HuH-7 (cell line): ENCODE measurements at places on chromosomes 12 and 14.

DNA sequence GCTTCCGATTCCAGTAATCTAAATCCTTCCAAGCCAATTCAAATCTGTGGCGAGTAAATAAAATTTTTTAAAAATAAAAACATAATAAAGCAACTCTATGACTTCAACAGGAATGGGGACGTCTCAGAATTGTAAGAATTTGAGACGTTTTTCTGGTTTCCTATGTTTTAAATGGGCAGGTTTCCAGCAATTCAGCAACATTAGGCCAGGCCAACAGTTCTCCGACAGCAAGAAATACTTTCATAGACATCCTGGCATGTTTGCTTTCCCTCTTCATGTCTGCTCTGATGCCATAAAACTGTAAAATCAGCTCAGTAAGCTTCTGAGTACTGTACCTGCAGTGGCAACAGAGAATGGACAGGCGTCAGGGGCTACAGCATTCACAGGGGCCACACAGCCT lies 35.8 kb upstream of the DICER1 start:
- DNase-seq, result no peak

DNA sequence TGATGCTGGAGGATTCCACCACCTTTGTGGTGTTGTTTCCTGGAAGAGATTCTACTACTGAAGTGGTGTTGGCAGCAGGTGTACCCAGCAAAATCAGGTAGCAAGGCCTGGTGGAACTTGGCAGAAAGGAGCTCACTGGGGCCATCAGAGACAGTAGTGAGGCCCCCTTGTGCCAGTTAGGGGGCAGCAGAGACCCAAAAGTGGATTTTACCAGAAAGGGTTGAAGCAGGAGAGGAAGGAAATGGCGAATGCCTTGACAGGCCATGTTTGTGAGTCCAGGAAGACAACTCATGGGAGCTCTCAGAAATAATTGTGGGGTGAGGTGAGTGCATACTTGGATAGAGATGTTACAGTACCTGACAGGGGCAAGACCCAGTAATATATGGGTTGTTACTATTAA lies 137.7 kb upstream of the FGD4 start:
- DNase-seq, result no peak

- DNase-seq, result no peak
Observed at GRCh38 chr12:120225852-120226640, 25.1 kb upstream of the RPLP0 start.

DNA sequence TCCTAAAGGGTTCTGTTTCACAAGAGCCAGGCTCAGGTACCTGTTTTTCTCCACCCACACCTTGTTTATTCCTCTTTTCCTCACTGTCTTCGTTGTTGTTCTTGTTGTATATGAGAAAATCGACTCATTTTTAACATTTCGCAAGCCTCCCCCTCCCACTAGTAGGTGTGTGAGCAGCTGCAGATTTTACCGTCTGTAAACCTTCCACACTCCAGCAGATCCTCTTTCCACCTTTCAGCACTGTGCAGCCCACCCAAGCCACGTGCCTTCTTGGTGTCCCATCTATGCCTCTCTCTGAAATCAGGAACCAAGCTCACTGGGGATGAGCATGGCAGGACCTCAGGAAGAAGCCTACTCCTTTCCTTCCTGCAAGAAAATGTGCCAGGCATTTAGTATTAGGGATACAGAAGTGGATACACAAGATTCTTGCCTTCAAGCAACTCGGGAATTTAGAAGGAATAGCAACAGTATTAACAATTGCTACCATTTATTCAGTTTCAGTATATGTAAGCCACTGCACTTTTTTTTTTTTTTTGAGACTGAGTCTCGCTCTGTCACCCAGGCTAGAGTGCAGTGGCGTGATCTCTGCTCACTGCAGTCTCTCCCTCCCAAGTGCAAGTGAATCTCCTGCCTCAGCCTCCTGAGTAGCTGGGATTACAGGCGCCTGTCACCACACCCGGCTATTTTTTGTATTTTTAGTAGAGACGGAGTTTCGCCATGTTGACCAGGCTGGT lies 113.6 kb downstream of the CHST11 start:
- no peak for DNase-seq

DNA sequence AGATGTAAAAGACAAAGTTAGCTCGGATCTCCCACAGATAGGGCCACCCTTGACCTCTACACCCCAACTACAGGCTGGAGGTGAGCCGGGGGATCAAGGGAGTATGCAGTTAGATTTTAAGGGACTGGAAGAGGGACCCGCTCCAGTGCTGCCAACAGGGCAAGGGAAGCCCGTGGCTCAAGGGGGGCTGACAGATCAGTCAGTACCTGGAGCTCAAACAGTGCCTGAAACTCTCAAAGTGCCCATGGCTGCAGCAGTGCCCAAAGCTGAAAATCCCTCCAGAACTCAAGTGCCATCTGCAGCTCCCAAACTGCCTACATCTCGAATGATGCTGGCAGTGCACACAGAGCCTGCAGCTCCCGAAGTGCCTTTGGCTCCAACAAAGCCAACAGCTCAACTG lies 10.4 kb downstream of the NYNRIN start:
- no peak for DNase-seq

GRCh38 chr14:64109819-64110554 lies 184.2 kb downstream of the ESR2 start:
- no peak for DNase-seq

DNA sequence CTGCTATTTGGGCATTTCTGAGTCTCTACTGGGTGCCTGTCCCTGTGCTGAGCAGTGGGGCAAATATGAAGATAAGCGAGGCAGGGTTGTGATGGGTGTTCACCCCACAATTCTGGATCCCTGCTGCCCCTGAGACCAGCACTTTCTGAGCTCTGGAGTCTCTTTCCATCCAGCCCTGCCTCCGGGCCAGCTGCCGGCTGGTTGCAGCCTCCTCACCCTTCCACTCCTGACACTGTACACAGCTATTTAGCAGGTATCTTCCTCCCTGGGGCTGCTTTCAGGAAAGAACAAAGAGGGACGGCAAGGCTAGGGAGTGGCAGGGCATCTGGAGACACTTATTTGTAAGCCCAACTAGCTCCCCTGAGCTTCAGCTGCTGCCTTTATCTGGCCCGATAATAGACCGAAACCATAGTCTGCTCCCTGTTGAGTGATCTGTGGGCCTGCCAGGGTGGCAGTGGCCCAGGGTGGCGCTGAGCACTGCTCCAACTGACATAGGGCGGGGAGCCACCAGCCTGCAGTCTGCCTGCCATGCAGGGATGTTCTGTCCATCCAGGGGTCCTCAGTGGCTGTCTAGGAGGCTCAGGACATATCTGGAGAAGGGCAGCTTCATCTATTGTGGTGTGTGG lies 7.6 kb upstream of the KRT80 start:
- no peak for DNase-seq

DNA sequence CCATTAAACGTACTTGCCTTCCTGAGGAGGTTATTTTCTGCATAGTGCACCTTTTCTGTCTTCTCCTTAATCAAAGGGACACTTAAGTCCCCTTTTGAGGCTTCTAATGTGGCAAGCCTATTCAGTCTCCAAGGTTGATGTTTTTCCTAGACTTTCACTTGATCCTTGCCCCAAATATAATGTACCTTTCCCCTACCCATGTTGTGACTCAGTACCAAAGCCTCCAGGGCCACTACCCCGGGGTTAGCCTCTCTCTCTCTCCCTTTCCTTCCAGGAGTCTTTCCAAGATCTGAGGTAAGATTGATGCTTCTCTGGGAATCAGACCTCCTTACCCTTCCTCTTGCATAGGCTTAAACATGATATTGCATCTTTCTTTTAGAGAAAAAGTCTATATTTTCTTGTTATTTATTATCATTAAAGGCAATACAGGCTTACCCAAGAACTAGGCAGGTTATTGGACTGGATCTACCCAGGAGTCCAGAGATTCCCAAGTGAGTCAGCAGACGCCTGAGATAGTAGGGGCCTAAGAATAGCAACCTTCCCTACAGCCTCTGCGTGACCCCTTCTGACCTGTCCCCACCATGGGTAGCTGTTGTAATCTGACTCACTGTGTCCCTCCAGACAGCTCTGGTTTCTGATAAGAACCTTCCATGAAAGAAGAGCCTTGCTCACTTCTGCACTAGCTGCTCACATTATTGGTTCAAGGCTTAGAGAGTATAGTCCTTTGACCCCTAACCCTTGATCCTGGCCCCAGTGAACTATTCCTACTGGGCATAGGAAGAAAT lies 172.9 kb downstream of the ZFP36L1 start:
- DNase-seq, result no peak

DNA sequence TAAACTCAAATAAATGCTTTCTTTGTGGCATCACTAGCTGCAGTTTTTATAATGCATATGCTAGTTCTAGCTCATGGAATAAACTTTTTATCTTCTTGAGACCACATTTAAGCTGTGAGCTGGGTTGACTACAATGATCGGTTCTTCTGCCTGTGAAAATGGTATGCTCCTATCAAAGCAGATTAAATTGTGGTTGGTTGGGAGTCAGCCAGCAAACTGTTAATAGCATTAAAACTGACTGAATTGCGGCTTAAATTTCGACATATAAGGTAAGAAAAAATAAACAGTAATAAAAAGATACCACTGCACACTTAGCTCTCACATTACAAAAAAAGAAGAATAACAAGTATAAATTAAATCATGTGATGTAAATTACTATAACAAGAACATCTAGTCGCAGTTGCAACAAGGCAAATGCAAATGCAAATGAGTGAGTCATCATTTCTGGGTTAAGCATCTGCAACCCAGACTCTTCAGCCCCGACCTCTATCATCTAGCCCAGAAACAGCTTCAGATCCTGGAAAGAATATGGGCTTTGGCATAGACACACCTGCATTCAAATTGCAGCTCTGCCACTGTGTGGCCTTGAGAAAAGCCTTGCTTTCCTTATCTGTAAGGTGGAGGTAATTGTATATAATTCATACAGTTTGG lies 19.8 kb upstream of the DHRS7 start:
- DNase-seq, result no peak

DNA sequence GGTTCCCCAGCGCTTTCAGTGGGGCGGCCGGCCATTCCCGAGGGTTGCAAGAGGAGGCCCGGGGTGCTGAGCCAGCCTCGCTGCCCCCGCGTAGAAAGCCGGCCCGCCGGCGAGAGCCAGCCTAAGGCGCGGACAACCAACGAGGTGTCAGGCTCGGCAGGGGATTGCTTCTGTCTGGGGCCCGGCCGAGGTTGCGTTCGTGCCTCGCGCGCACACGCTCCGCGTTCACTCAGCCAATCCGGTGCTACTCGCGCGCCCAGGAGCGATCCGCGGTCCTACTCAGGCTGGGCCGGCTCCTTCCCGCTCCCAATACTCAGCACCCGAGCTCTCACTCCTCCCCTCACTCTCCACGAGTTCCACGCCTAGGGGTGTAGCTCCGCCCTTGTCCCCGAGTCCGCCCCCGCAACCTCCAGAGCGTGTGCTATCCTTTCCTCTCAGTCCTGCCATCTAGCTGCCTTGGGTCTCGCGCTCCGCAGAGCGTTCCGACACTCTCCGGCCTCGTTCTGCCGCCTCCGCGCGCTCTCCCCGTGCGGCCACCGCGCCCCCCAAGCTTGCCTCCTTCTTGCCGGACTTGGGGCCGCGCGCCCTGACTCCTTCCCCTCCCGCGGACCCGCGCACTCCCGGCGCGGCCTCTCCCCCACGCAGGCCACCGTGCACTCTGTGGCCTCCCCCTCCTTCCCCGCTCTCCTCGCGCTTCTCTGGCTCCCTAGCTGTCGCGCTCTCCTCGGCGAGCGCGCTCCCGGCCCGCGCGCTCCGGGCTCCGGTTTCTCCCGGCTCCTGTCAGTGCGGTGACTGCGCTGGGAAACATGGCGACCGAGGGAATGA lies at the start of gene GPHN:
TSS of gene GPHN (plus strand) at position 426 of the 825 bp plus-strand sequence.
- peak; percentile 83 for DNase-seq

GRCh38 chr12:53214221-53214620 lies 7.2 kb upstream of the ITGB7 start:
- no peak for DNase-seq

DNA sequence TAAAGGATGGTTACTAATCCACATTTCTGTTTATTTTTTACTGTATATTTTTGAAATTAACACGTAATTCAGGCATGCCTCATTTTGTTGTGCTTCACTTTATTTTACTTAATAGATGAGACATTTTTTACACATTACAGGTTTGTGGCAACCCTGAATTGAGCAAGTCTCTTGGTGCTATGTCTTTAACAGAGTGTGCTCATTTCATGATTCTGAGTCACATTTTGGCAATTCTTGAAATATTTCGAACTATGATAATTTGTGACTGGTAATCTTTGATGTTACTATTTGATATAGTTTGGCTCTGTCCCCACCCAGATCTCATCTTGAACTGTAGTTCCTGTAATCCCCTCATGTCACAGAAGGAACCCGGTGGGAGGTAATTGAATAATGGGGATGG lies 1120.5 kb upstream of the FLRT2 start:
- DNase-seq, result no peak

GRCh38 chr14:63909984-63910383 lies 57.2 kb downstream of the SYNE2 start:
- no peak for DNase-seq

GRCh38 chr12:67804168-67804567 lies 155.6 kb downstream of the DYRK2 start:
- no peak for DNase-seq

DNA sequence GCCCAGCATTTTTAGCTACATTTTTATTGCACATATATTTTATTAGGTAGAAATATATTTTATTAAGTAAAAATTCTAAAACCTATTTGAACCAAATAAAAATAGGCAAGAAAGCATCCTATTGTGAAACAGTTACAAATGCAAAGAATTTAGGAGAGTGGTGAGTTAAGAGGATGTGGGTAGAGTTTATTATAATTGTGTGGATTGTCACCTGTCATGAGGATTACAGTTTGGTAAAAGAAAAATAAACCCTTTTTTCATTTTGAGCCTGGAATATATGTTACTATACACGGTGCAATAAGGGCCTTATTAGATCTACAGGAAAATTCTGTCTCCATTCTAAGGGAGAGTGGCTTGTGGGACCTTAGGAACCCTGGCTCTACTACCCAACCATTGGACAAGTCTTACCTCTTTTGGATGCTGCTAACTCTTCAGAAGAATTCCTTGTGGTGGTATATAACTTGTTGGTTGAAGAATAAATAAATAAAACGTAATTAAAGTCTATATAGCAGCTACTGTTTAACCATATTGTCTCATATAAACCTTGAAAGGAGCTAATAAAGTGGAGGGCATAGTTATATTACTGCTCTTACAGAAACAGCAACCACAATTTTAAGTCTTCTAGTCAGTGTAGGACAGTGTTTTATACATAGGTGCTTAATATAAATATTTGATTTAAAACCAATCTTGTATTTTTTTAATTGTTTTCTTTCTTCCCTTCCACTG lies 67.8 kb downstream of the FGD4 start:
- DNase-seq, result no peak

DNA sequence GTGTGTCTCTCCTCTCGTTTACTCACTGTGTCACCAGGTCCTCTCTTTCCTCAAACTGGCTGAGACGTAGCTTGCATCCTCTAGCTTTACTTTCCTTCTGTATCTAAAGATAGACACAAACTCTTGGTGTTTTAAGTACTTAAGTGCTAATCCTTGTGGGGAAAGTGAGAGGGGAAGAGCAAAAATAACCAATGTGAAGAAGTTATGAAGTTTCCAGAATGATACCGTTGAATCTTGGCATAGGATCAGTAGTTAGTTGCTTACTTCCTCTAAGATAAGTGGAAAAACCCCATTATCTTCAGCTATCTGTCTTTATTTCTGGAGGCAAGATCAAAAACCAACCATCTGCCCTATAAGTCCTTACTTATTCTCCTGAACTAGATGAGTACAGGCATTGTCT lies 10.6 kb downstream of the FAR2 start:
- no peak for DNase-seq

- DNase-seq, result no peak
Observed at GRCh38 chr12:104175726-104176247, 37.8 kb upstream of the NFYB start.
